ENCODE measurements at places on chromosomes 7 and 10.

DNA sequence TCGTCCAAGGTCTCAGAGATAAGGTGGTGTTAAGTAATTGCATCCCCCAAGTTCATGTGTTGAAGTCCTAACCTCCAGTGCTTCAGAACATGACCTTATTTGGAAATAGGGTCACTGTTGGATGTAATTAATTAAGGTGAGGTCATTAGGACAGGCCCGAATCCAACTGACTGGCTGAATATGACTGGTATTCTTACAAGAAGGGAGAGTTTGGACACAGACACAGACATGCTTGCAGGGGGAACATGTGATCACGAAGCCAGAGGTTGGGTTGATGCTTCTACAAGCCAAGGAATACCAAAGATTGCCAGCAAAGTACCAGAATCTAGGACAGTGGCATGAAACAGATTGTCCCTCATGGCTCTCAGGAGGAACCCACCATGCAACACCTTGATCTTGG is 173.5 kb upstream of the LYZL2 start:
- H3K36me3 ChIP-seq: no peaks in the 10 kb centered on the region
- no peak overlapping the region for H3K4me3 ChIP-seq
- H3K27ac ChIP-seq: no peak overlapping the region
- no peak for DNase-seq
- no peaks in the 10 kb centered on the region for H3K27me3 ChIP-seq

GRCh38 chr10:90130321-90131086 is 429.1 kb downstream of the KIF20B start:
- no peak overlapping the region for H3K4me3 ChIP-seq
- H3K36me3 ChIP-seq: no peaks in the 10 kb centered on the region
- no peaks in the 10 kb centered on the region for H3K4me1 ChIP-seq
- no peak for DNase-seq

DNA sequence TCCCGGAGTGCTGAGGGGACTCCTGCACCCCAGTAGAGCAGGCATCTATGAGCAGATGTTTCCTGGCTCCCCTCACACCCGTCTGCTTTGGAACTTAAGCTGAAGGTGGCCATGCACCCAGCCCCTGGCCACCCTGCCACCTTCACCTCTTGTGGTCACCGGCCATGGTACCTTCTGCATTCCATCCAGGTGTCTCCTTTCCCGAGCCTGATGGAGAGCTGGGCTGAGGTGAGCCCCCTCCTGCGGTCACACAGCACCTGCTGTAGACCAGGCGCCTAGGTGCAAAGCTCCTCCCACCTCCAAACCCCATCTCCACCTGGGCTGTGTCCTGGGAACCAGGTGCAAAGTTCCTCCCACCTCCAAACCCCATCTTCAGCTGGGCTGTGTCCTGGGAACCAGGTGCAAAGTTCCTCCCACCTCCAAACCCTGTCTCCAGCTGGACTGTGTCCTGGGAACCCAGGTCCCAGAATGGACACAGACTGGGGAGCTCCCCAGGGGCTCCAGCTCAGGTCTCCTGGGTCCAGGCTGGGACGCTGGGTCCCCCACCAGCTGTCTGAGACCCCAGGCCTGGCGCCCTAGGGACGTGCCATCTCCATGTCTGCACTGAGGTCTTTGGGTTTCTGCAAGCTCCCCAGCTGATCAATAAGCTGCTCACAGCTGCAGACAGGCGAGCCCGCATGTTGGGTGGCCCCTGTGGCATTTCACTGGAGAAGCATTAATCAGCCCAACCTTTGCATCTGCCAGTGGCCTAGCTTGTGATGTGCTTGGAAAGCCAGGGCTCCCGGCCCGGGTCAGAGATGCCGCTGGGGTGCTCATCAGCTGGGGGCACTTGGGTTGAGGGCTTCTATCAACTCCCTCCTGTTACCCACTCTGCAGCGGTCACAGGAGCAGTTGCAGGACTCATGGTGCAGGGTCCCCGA is 61.2 kb upstream of the INPP5A start:
- no peak for DNase-seq
- no peak overlapping the region for H3K27ac ChIP-seq
- no peaks in the 10 kb centered on the region for H3K36me3 ChIP-seq
- H3K4me3 ChIP-seq: no peak overlapping the region
- no peaks in the 10 kb centered on the region for H3K4me1 ChIP-seq

GRCh38 chr10:77506517-77507200 is 130.9 kb downstream of the KCNMA1 start:
- no peaks in the 10 kb centered on the region for H3K4me1 ChIP-seq
- no peaks in the 10 kb centered on the region for H3K27me3 ChIP-seq
- no peaks in the 10 kb centered on the region for H3K36me3 ChIP-seq
- no peak overlapping the region for H3K4me3 ChIP-seq

DNA sequence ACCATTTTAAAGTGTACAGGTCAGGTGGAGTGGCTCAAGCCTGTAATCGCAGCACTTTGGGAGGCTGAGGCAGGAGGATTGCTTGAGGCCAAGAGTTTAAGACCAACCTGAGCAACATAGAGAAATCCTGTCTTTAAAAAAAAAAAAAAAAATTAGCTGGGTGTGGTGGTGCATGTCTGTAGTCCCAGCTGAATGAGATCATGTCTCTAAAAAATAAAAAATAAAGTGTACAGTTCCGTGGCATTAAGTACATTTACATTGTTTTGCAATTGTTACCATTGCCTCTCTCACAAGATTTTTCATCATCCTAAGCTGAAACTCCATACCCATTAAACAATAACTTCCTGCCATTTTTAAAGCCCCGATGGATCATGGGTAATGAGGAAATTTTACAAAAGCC is 20.6 kb downstream of the PLCE1 start:
- H3K27me3 ChIP-seq: no peaks in the 10 kb centered on the region
- H3K27ac ChIP-seq: no peak overlapping the region
- DNase-seq: no peak
- no peaks in the 10 kb centered on the region for H3K36me3 ChIP-seq

- no peak overlapping the region for H3K4me3 ChIP-seq
- DNase-seq: no peak
- no peak overlapping the region for H3K27ac ChIP-seq
- no peaks in the 10 kb centered on the region for H3K4me1 ChIP-seq
Measured at GRCh38 chr7:102974366-102975236, 61.8 kb downstream of the LRRC17 start.

DNA sequence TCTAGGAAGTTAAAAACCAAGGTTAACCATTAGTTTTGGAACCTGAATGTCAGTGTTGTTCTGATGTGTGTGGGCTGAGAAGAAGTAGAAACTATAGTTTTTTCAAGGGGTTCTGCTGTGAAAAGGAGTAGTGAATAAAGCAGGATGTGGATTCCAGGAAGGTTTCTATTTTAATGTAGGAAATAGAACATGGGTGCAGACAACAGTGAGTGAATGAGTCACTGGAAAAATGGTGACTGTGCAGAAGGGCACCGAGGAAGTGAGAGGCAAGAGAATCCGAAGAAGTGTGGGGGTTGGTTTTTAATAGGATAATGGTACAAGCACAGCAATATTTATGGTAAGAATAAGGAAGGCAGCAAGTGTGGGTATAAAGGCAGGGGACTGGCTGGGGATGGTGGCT is 120.4 kb downstream of the ARHGAP21 start:
- H3K27ac ChIP-seq: no peak overlapping the region
- no peaks in the 10 kb centered on the region for H3K36me3 ChIP-seq
- no peak for DNase-seq
- no peaks in the 10 kb centered on the region for H3K4me1 ChIP-seq

DNA sequence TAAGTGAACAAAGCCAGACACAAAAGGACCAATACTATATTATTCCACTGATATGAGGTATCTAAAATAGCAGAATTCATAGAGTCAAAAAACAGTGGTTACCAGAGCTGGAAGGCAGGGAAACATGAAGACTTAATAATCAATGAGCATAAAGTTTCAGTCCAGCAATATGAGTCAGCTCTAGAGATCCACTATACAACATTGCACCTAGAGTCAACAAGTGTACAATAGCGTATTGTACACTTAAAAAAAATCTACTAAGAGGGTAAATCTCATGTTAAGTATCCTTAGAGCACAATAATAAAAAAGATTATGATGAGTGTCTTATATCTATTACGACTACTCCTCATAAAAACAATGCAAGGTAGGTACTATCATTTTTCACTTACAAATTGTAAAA is 36.1 kb downstream of the C10orf90 start:
- no peak overlapping the region for H3K4me3 ChIP-seq
- no peak overlapping the region for H3K27ac ChIP-seq
- no peaks in the 10 kb centered on the region for H3K4me1 ChIP-seq
- H3K27me3 ChIP-seq: no peaks in the 10 kb centered on the region
- DNase-seq: no peak

DNA sequence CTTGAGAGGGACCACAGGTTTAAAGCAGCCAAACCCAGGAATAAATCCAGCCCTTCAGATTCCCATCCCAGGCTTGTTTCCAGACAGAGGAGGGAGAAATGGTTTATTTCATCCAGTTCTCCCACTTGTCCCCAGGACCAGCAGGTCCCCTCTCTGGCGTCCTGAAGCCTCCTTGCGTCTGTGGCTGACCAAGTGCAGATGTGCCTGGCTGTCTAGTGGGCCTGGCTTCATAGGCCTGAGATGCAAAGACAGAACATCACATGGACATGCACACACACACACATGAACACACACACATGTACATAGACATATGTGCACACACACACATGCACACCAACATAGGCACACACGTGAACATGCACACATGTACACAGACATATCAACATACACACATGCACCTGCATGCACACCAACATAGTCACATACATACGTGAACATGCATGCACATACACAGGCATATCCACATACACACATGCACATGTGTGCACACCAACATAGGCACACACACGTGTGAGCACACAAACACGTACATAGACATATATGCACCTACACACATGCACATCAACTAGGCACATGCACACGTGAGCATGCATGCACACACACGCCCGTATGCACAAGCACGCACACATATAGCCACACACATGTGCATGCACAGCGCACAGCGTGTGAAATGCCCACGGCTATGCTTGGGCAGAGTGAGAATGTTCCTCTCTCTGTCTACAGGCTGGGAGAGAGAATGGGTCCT is 10.7 kb downstream of the FOXL3 start:
- H3K27ac ChIP-seq: no peak overlapping the region
- H3K4me1 ChIP-seq: no peaks in the 10 kb centered on the region
- no peaks in the 10 kb centered on the region for H3K36me3 ChIP-seq
- no peaks in the 10 kb centered on the region for H3K27me3 ChIP-seq

DNA sequence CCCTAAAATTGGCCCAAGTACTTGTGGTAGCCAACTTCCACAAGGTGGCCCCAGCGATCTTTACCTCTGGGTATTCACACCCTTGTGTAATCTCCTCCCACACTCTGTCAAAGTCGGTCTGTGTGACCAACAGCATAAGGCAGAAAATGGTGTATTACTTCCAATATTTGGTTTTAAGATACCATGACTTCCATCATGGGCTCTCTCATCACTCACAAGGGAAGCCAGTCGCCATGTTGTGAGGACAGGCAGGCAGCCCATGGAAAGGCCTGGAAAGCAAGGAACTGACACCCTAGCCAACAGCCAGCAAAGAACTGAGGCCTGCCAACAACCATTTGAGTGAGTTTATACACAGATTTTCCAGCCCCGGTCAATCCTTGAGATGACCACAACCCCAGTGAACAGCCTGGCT is 91.0 kb upstream of the KMT2E start:
- peak; percentile 88 for DNase-seq
- no peak overlapping the region for H3K4me3 ChIP-seq
- no peaks in the 10 kb centered on the region for H3K27me3 ChIP-seq
- peak overlapping the region; percentile 56 for H3K27ac ChIP-seq
- H3K4me1 ChIP-seq: peaks cover 6% of the 10 kb centered on the region

- H3K27me3 ChIP-seq: no peaks in the 10 kb centered on the region
- no peak overlapping the region for H3K4me3 ChIP-seq
- H3K36me3 ChIP-seq: no peaks in the 10 kb centered on the region
Measured at GRCh38 chr10:100876585-100877460, 35.9 kb upstream of the SLF2 start.

GRCh38 chr7:28922624-28923331 is 35.4 kb downstream of the TRIL start:
- H3K4me1 ChIP-seq: peaks cover 22% of the 10 kb centered on the region
- no peak overlapping the region for H3K27ac ChIP-seq
- H3K27me3 ChIP-seq: no peaks in the 10 kb centered on the region
- peak; percentile 77 for DNase-seq
- no peak overlapping the region for H3K4me3 ChIP-seq

DNA sequence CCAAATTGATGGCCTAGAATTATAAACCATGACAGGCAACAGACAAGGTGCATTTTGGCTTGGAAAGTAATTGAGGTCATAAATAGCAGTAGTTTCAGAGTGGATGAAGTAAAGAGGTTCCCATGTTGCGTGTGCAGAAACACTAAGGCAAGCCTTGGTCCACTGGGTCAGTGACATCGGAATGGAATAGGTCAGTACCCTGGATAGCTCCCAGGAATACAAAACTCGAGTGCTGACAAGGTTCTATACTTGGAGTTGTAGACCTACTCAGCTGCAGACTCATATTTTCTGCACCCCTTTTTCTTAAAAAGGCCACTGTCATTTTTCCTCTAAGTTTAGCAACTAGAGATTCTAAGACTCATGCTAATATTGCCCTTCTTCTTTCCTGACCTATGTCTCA is 132.8 kb downstream of the DYNC1I1 start:
- no peaks in the 10 kb centered on the region for H3K36me3 ChIP-seq
- H3K27ac ChIP-seq: no peak overlapping the region
- H3K4me1 ChIP-seq: no peaks in the 10 kb centered on the region
- no peak for DNase-seq
- H3K27me3 ChIP-seq: no peaks in the 10 kb centered on the region

- H3K27ac ChIP-seq: no peak overlapping the region
- DNase-seq: no peak
- no peaks in the 10 kb centered on the region for H3K4me1 ChIP-seq
Measured at GRCh38 chr10:58175990-58176900, 91.4 kb downstream of the IPMK start.

DNA sequence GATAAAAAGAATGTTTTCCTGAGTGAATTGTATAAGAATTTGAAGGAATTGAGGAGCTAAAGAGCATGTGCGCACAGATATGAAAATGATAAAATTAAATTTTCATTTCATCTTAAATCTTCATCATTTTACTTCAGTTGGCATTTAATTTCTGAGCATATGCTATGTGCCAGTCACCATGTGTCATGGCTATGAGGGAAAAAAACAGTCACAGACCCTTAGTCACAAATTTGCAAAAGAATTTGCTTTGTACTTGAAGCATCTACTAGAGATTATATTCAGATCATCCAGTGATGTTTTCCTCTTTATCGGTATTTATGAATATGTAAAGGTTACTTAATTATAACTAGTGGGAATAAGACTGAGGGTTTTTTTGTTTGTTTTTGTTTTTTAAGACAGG is 29.8 kb downstream of the VCL start:
- no peaks in the 10 kb centered on the region for H3K4me1 ChIP-seq
- no peak overlapping the region for H3K27ac ChIP-seq
- DNase-seq: no peak
- no peaks in the 10 kb centered on the region for H3K36me3 ChIP-seq
- H3K27me3 ChIP-seq: no peaks in the 10 kb centered on the region

GRCh38 chr10:98423691-98424120 is 8.7 kb upstream of the PYROXD2 start:
- no peak overlapping the region for H3K27ac ChIP-seq
- H3K4me3 ChIP-seq: no peak overlapping the region
- no peaks in the 10 kb centered on the region for H3K4me1 ChIP-seq
- no peaks in the 10 kb centered on the region for H3K36me3 ChIP-seq
- no peaks in the 10 kb centered on the region for H3K27me3 ChIP-seq

GRCh38 chr7:66355756-66356155 is 150.6 kb downstream of the TPST1 start:
- DNase-seq: no peak
- H3K4me1 ChIP-seq: no peaks in the 10 kb centered on the region
- H3K36me3 ChIP-seq: peaks cover 1% of the 10 kb centered on the region
- no peak overlapping the region for H3K27ac ChIP-seq
- no peaks in the 10 kb centered on the region for H3K27me3 ChIP-seq
- H3K4me3 ChIP-seq: no peak overlapping the region
